Aorta (tissue), 5 donors: ENCODE measurements at places on chromosomes 1 and 21.

- DNase-seq, result no peak
Observed at GRCh38 chr1:62964141-62964540, 180.2 kb downstream of the ATG4C start.

GRCh38 chr1:219794085-219794743, 134.1 kb downstream of the SLC30A10 start:
- no peak for DNase-seq

GRCh38 chr1:54188291-54188690, 11.5 kb downstream of the CYB5RL start:
- no peak for DNase-seq

- no peak for DNase-seq
Observed at GRCh38 chr1:208748387-208749165, 504.4 kb upstream of the PLXNA2 start.

GRCh38 chr1:43540653-43541071, 10.0 kb downstream of the PTPRF start:
- DNase-seq, result peak; percentile 89

DNA sequence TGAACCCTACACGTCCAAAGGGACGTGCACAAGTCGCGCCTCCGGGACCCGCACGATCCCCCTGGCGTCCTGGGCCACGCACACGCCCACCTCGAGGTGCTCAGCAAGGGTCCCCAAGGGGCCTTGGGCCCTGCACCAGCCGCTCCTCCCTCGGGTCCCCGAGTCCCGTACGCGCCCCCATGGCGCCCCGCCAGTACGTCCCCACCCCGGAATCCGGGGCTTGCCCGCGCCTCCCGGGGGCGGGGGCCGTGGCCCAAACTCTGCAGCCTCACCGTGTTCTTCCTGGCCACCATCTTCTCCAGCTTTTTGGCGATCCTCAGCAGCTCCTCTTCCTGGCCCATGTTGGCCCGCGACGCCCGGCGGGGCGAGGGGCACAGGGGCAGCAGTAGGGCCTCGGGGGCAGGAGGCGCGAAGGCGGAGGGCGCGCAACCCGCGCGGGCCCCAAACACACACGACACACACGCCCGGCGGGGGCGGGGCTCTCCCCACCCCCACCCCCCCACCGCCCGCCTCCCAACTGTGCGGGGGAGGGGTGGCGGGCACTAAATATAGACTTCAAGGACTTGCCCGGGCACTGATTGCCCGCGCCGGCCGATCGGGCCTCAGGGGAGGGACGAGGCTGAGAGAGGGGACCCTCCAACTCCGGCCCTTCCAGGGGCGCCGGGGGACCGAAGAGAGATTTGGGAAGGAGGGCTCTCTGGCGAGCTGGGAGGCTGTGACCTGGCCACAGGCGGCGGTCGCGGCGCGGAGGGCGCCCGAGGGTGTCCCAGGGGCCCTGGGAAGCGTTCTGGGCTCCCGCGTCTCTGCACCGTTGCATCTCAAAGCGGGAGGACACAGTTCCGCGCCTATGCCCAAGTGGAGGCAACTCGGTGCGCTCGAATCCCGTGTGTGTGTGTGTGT, at the start of gene TCEA3:
Gene TCEA3 (minus strand): TSS at position 456 of the 900 bp plus-strand sequence. CDS start 115 bp downstream, at position 341.
- DNase-seq, result peak; percentile 69
